A549 (cell line): ENCODE measurements at places on chromosomes 1 and 21.

- DNase-seq: no peak
Measured at GRCh38 chr1:24914226-24915069, 15.6 kb downstream of the RUNX3 start.

DNA sequence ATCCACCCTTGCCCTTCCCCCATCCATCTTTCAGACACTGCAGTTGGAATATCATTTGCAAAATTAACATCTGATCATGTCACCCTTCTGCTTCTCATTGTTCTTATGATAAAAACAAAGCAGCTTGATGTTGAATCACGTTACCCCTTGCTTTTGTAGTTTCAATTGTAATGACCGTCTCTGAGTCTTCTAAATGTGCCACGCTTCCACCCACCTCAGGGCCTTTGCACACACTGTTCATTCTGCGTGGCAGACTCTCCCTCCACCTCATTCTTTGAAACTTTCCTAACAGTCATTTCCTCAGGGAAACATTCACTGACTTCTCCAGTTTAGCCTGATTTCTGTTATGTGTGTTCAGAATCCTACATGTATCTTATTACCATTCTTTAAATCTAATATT lies 143.6 kb upstream of the LMO4 start:
- DNase-seq: no peak

- no peak for DNase-seq
Measured at GRCh38 chr1:201585093-201585483, 46.2 kb downstream of the NAV1 start.

- DNase-seq: no peak
Measured at GRCh38 chr1:239436286-239436685, 49.9 kb downstream of the CHRM3 start.

GRCh38 chr1:178143730-178144690 lies 50.1 kb downstream of the RASAL2 start:
- no peak for DNase-seq
